Naive thymus-derived CD8-positive, alpha-beta T cell (primary cell): ENCODE measurements at places on chromosomes 7 and 10.

GRCh38 chr10:119940487-119940886, 48.0 kb downstream of the SEC23IP start:
- no peak for DNase-seq

- DNase-seq = no peak
Observed at GRCh38 chr10:104881740-104882139, 240.7 kb downstream of the SORCS3 start.

GRCh38 chr7:154879629-154880028, 123.3 kb downstream of the PAXIP1 start:
- no peak for DNase-seq

DNA sequence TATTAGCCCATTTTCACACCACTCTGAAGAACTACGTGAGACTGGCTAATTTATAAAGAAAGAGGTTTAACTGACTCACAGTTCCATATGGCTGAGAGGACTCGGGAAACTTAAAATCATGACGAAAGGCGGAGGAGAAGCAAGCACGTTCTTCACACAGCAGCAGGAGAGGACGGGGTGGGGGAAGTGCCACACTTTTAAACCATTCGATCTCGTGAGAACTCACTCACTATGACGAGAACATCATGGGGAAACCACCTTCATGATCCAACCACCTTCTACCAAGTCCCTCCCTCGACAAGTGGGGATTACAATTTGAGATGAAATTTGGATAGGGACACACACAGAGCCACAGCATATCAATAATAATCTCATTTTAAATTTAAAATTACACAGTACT, 80.2 kb downstream of the VWDE start:
- no peak for DNase-seq

DNA sequence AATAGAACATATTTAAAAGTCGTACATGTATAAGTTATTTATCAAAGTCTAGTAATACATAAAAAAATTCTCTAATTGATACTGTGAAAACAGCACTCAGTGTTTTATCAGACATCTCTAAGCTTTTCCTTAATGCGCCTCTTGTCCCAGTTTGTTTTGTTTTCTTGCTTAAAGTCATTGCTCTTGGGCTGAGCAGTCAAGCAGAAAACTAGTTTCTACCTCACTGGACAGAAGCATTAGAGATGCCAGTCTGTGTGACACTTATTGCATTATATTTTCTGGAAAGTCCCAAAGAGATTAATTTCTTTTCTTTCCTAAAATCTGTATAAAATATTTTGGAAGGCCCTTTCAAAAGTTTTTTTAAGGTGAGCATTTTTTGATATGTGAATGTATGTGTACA, 236.2 kb downstream of the PCLO start:
- no peak for DNase-seq

DNA sequence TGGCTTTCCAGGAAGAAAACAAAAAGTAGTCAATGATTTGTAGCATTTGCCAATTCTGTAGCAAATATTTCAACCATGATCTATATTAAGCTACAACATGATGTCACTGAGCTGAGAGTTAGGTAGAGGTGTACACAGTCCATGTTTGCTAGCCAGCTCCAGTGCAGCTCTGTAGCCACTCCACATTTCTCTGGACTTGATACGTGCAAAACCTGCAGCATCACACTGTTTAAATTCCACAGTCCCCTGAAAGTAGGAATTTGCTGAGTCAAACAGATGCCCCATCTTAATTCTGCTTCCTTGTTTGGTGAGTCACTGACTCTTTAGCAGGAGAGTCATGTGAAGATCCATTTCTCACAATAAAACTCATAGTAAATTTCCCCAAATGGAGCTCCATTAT, 89.8 kb upstream of the LRRTM3 start:
- DNase-seq = no peak

DNA sequence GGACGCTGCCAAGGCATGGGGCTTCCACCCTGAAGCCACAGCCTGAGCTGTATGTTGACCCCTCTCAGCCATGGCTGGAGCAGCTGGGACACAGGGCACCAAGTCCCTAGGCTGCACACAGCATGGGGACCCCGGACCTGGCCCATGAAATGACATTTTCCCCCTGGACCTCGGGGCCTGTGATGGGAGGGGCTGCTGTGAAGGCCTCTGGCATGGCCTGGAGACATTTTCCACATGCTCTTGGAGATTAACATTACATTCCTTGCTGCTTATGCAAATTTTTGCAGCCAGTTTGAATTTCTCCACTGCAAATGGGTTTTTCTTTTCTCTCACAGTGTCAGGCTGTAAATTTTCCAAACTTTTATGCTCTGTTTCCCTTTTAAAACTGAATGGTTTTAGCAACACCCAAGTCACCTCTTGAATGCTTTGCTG, 463.6 kb downstream of the ZWINT start:
- DNase-seq = no peak

DNA sequence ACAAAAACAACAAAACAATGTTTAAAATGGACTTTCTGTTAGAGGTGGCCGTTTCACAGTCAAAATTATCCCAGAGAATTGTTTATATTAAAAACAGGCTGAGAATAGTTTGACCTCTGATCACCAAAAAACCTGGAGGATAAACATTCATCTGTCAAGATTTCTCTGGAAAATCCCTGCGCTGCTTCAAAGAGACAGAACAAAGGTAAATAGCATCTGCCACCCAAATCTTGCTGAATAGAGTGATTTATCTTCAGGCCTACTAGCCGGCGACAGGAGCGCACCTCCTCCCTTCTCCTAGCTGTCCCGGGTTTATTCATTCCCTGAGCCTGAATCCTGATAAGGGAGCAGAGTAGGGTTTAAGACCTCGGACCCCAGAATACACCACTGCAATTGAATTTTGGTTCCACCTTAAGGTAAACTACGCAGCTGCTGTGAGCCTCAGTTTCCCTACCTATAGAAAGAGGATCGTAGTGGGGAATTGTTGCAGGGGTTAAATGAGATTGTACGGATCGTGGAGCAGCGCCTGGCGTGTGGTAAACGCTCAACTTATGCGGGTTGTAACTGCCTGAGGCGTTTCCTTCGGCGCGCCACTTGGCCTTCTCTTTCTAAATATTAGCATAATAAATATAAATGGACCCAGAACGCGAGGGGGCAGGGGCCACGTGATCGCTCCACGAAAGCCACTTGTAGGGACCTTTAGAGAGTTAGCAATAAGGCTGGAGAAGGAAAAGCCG, 498 bp upstream of the ST7 start:
- no peak for DNase-seq

DNA sequence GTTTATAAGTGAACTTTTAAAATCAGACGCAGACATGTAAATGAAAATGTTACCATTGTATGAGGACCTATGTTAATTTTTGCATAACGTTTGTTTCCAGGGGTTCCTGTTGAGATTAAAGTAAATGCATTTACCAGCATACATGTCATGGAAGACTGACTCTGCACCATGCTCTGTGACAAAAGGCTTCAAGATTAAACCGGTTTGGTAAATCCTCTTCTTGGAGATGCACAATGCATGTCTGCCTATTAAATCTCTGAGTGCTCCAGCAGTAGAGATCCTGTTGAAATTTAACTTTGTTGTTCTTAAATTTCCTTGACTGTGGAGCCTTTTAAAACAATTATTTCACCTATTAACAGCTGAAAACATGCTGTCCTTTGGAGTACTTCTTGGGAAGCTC, 36.5 kb upstream of the JAZF1 start:
- no peak for DNase-seq

DNA sequence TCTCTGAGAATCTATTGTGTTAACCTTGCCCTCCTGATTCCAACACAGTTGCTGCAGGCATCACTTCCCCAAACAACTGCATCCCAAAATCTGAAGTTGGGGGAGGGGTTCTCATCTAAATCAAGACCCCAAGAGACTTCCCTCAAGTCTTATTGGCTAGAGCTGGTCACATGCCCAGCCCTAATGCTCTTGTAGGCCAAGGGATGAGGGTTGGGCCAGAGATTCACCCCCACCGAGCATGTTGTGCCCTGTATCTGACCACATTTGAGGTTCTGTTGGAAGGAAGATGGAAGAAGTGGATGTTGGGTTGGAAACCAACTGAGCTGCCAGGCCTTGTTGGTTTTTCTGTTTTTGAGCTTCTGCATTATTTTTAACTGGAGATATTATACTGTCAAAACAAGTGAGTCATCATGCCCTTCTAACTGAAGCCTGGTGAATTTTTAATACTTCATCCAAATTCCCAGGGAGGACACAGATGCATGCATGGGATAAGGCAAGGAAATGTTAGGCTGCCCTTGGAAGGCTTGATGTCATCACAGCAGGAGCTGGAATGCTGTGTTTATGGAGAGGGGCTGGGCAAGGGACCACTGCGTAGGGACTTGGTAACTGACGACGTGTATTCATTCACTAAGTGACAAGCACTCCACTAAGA, 68.6 kb upstream of the CACUL1 start:
- no peak for DNase-seq

DNA sequence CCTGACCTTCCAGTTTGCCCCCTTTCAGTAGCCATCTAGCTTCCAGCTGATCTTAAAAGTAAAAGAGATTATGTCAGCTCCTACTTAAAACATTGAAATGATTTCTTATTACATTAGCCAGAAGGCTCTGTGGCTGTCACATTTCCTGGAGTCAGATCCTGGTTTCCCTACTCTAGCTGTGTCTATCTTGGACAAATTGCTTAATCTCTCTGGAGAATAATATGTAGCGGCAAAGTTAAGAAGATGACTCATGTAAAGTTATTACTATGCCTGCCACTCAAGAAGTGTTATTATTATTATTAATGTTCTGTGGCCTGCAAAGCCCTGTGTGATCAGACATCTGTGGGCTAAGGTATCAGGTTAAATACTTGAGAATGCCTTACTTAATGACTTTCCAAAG, 107.2 kb downstream of the RUNDC3B start:
- no peak for DNase-seq

GRCh38 chr10:103114876-103115275, 78.2 kb downstream of the NT5C2 start:
- no peak for DNase-seq

DNA sequence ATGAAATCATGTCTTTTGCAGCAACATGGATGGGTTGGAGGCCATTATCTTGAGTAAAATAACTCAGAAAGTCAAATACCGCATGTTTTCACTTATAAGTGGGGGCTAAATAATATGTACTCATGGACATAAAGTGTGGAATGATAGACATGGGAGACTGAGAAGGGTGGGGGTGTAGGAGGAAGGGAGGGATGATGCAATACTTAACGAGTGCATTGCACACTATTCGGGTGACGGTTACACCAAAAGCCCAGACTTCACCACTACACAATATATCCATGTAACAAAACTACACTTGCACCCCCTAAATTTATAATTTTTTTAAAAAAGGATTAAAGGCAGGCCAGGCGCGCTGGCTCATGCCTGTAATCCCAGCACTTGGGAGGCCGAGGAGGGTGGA, 13.6 kb downstream of the LGI1 start:
- DNase-seq = no peak
